ENCODE measurements at places on chromosomes 4 and X. TPM values are rescaled to one million over a fixed set of nuclear protein-coding genes. Genes with fewer than 3 reads are reported as not detected.
A peak's percentile ranks its signal among the peaks of the same experiment; 100 is the strongest.

DNA sequence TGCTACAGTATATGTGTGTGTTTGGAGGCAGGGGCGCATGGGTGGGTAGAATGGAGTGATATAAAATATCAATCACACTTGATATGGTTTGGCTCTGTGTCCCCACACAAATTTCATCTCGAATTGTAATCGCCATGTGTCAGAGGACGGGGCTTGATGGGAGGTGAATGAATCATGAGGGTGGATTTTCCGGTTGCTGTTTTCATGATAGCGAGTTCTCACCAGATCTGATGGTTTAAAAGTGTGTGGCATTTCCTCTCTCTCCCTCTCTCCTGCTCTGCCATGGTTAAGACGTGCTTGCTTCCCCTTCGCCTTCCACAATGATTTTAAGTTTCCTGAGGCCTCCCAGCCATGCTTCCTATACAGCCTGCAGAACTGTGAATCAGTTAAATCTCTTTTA is 14.8 kb downstream of the SOWAHB start:
- no peaks in the 10 kb centered on the region for H3K4me1 ChIP-seq
- no peaks in the 10 kb centered on the region for H3K36me3 ChIP-seq
- no peak overlapping the region for H3K4me3 ChIP-seq
- DNase-seq, result no peak

- no peaks in the 10 kb centered on the region for H3K4me1 ChIP-seq
- H3K36me3 ChIP-seq, result no peaks in the 10 kb centered on the region
- DNase-seq, result no peak
- H3K27me3 ChIP-seq, result no peaks in the 10 kb centered on the region
- no peak overlapping the region for H3K4me3 ChIP-seq
Measured at GRCh38 chr4:45693746-45694145, 430.1 kb downstream of the GABRG1 start.

- DNase-seq, result no peak
- H3K4me1 ChIP-seq, result no peaks in the 10 kb centered on the region
- no peak overlapping the region for H3K27ac ChIP-seq
- H3K4me3 ChIP-seq, result no peak overlapping the region
- no peaks in the 10 kb centered on the region for H3K36me3 ChIP-seq
Measured at GRCh38 chr4:130125467-130125866, 1029.5 kb downstream of the C4orf33 start.

GRCh38 chr4:72112514-72113156 is 80.8 kb downstream of the NPFFR2 start:
- no peaks in the 10 kb centered on the region for H3K27me3 ChIP-seq
- H3K36me3 ChIP-seq, result no peaks in the 10 kb centered on the region
- DNase-seq, result peak; percentile 24
- peaks cover 5% of the 10 kb centered on the region for H3K4me1 ChIP-seq

- no peak overlapping the region for H3K4me3 ChIP-seq
- DNase-seq, result peak; percentile 40
- no peaks in the 10 kb centered on the region for H3K4me1 ChIP-seq
Measured at GRCh38 chr4:108830509-108831244, 67.8 kb upstream of the ETNPPL start.

The ANOS1 gene
- total RNA-seq, result not detected

The TEX13C gene
- total RNA-seq, result not detected

Measured in activated CD4-positive, alpha-beta memory T cell treated with anti-CD3 and anti-CD28 coated beads for 36 hours (primary cell).